ENCODE measurements at places on chromosomes 2 and 18.

- no peak for DNase-seq
Measured at GRCh38 chr2:238643400-238643907, 204.4 kb upstream of the TWIST2 start.

- no peak for DNase-seq
Measured at GRCh38 chr2:157466764-157467163, 22.9 kb upstream of the CYTIP start.

DNA sequence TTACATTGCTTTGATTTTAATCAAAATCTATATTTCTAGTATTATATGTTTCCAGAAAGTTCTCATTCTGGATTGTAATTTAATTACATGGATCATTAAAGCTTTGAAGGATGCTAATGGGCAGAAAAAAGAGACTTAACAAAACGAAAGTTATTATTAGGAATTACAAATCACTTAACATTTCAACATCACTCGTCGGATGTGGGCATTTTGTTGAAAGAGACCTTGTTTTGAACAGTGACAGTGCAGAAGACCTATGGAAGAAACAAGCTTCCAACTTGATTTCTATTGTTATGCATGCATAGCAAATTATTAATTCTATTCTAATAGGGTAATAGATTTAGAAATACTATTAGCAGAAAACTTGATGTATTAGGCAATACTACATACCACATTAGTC, 31.4 kb upstream of the DARS1 start:
- DNase-seq: no peak

DNA sequence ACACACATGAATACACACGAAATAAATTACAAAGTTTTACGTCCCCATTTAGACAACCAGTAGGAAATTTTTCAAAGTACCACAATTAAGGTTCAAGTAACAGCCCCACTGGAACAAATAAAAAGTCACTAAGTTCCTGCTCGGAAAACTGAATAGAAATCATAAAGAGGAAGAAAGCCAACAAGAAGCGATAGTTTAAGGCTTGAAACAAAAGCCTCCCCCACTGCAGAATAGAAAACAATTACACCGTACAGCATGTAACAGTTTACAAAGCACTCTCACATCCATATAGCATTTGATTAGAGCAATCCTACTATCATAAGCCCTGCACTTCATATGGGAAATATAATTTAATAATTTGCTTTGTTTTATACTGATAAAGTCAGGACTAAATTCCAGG, 15.5 kb downstream of the KLF7 start:
- no peak for DNase-seq

- DNase-seq: peak; percentile 37
Measured at GRCh38 chr2:235666213-235666781, 172.5 kb downstream of the AGAP1 start.

DNA sequence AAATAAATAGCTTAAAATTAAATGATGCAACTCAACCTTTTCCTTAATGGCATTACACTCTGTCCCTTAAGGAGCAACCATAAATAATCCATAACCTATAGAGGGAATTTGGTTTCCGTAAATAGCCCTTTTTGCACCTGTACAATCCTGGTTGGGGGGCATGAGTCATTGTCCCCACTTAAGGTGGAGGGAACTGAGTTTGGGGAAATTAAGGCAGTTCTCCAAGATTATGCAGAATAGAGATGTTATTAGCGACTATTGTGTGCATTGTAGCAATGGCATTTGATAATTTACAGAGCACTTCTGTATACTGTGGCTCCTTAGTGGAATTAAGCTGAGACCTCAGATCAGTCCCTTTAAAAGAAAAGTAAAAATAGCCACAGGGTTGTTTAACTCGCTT, 6.6 kb downstream of the MYCN start:
- no peak for DNase-seq

- DNase-seq: no peak
Measured at GRCh38 chr2:46334389-46335271, 37.4 kb downstream of the EPAS1 start.

GRCh38 chr2:158723921-158724802, 71.0 kb upstream of the DAPL1 start:
- DNase-seq: no peak

DNA sequence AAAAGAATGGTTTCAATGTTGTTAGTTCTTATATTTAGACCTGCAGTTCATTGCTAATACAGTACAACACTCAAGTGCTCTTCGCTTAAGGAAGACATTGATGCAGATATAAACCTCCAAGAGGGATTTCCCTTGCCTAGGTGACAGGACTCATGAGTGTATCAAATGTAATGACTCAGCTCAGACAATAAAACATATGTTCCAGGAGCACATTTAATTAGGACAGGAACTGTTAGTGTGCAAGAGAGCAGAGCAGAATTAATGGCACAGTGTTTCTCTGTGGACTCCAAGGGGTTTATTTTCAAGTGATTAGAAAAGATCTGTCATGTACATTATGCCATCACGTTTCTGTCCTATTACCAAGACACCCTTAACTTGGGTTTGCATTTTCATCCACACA, 375.0 kb downstream of the LRRTM4 start:
- no peak for DNase-seq

- DNase-seq: no peak
Measured at GRCh38 chr18:13270279-13270855, 51.8 kb downstream of the LDLRAD4 start.

DNA sequence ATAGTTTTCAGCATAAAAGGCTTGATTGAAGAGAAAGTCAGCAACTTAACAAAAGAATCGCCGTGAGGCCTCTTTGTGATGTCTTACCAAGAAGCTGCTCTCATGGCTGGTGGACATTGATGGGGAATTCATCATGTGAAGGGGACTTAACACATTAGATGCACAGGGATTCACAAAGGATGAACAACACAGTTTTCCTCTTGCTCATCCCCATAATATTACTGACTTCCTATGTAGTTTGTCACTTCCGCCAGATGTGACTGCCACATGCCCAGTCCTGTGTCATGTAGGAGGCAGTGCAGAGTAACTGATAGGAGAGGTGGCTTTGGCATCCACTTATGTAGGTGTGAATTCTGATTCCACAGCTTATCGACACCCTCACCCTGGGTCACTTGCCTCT, 232.6 kb upstream of the LYPD1 start:
- DNase-seq: no peak

GRCh38 chr2:237909801-237910475, 50.5 kb downstream of the RAMP1 start:
- no peak for DNase-seq

GRCh38 chr2:173149491-173149890, 73.8 kb downstream of the MAP3K20 start:
- peak; percentile 40 for DNase-seq

DNA sequence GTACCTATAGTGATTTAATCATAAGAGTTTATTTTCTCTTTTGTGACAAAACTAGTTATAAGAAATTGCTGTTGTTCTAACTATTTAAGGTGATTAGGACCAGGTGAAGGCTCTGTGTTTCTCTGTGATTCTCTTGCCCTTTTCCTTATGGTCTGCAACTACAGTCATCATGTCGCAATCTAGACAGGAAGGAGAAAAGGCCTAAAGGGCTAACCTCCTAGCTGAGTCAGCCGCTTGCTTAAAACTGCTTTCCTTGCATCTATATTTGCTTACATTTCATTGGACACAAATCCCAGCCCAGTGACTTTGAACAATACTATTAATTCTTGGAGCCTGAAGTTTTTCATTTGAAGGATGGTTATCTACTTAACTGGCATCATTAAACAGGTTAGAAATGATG, 93.1 kb downstream of the PIK3C3 start:
- DNase-seq: no peak

- DNase-seq: no peak
Measured at GRCh38 chr2:26979741-26980140, 9.3 kb downstream of the MAPRE3 start.

GRCh38 chr2:173107629-173108022, 32.0 kb downstream of the MAP3K20 start:
- DNase-seq: no peak

- DNase-seq: no peak
Measured at GRCh38 chr18:73947180-73947921, 200.3 kb downstream of the FBXO15 start.

GRCh38 chr2:179571721-179572120, 289.7 kb downstream of the ZNF385B start:
- no peak for DNase-seq

DNA sequence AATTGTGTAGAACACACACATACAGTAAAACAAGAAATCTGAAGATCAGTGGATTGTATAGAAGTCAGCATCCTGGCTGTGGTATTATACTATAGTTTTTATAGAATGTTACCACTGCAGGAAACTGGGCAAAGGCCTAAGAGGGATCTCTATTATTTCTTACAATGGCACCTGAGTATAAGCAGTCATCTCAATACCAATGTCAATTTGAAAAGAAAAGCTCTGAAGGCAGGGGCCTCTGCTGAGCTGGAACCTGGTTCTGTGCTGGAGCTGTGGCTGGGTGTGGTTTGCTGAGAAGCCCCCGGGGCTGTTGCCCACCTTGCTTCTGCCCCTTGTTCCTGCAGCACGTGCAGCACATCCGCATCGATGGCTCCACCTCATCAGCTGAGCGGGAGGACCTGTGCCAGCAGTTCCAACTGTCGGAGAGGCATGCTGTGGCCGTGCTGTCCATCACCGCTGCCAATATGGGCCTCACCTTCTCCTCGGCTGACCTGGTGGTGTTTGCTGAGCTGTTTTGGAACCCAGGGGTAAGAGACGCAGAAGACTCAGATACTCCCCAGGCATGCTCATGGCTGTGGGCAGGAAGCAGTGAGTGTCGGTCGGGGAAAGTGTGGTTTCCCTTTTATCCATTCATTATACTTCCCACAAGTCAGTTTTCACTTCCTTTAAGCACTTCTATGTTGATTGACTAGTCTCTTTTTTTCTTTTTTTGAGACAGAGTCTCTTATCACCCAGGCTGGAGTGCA, 23.5 kb upstream of the RPL37A start:
- no peak for DNase-seq

- DNase-seq: no peak
Measured at GRCh38 chr18:36264283-36264682, 33.2 kb upstream of the FHOD3 start.

- DNase-seq: no peak
Measured at GRCh38 chr2:192203876-192204275, 9.1 kb upstream of the TMEFF2 start.

- peak; percentile 12 for DNase-seq
Measured at GRCh38 chr18:8744656-8745055, 39.3 kb downstream of the MTCL1 start.

DNA sequence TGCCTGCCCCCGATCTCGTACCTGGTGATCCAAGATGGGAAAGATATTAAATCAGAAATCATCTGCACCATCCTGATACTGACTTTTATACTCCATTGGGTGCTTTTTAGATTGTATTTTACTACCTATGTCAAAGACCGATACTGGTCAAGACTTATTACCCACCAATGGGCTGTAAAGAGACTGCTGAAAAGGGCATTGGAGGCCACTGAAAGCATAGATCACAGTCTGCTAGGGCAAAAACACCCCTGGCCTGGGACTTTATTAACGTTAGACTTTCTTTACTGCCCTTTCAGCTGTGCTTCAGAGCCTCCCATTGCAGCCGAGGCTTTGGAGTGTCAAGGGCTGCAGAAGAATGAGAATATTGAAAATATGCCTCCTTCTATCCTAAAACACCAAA, 472.8 kb upstream of the DDX18 start:
- no peak for DNase-seq

DNA sequence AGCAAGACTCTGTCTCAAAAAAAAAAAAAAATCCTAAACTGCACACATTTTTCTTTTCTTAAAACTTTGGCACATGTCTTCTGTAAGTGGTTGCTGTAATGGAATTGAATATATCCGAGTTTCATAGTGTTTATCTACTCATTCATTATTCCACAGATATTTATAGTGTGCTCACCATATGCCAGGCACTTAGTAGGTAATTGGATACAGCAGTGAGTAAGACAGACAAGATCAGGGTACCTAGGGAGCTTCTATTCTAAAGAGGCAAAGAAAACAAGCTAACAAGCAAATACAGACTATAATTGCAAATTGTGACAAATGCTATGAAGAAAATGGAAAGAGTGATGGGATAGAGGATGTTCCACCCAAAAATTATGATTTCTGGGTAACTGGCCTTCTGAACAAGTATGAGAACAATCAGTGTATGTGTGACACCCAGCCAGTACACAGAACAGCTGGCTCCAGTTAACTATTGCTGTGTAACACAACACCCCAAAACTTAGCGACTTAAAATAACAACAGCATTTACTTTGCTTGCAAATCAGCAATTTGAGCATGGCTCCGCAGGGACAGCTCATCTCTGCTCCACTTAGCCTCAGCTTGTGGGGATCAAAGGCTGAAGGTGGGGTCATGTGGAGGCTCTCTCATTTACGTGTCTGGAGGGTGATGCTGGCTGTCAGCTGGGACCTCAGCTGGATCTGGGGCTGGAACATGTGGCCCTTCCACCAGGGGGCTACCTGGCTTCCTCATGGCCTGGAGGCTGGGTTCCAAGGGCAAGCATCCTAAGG, 224.9 kb downstream of the INSIG2 start:
- no peak for DNase-seq

- no peak for DNase-seq
Measured at GRCh38 chr2:3179208-3179607, 198.4 kb downstream of the EIPR1 start.

DNA sequence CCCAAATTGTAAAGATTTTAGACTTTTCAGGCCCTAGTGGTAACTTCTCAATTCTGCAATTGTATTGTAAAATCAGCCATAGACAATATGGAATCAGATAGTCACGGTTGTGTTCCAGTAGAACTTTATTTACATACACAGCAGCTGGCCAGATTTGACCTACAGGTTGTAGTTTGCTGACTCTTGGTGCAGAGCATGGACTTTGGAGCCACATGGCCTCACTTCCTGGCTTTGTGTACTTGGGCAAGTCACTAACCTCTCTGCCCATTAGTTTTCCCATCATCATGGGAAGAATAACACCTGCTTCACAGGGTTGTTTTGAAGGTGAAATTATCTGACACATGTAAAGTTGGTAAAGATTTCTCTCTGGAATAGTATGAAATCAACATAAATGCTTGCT, 147.6 kb downstream of the TMEM200C start:
- DNase-seq: no peak

DNA sequence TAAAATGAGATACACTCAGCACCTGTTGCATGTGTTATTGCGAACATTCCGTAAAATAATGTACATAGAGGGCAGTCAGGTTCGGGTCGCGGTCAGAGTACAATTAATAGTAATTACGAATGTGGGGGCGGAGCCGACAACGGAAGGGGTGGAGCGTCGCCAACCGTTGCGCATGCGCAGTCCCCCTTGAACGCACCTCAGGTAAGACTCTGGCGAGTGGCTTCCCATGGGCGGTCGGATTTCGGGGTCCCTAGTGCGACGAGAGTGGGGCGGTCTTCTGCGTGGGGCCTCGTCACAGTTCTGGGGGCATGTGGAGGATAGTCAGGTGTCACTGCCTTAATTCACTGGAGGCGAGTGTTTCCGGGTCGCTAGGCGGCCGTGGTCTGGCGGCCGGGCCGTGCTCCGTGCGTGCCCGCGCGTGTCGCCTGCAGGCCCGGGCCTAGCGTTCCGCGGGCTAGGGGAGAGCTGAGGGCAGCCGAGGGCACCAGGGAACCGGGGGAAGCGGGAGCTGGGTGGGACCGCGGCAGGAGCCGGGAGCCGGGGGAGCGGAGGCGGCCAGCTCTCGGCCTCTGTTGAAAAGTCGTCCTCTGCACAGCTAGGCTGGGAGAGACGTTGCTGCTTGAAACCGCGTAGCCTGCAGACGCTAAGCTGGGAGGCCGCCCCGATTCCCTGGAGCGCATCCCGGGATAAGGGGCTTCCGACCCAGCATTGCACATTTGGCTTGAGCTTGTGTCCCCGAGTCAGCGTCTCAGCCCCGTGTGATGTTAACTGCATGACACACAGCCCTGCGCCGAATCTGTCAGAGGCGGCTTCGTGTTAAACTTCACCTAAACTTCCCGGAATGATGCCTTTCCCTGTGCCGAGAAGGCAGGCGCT, at the start of gene CEBPZOS:
Gene CEBPZOS (plus strand): TSS at position 177 of the 876 bp plus-strand sequence. CDS start 3,209 bp downstream, outside the sequence.
- DNase-seq: peak; percentile 91
